ENCODE measurements at places on chromosomes 13 and 19.

DNA sequence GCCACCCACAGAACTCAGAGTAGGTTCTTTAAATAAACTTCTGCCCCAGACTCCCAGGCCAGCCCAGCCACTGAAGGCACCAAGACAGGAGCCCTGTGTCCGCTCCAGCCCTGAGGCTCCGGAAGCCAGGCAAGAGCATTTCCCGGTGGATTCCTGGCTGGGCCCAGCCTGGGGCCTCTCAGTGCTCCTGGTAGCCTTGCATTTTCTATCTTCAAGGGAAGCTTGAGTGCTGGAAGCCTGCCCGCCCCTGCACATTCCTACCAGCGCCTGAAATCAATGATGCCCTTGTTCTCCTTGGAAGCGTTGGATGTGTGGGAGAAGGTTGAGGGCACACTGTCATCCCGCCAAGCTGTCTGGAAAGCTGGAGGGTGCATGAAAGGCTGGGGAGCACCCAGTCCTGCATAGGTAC, 70.3 kb downstream of the ALOX5AP start:
- no peaks in the 10 kb centered on the region for H3K36me3 ChIP-seq
- no peaks in the 10 kb centered on the region for H3K27me3 ChIP-seq
- no peak overlapping the region for H3K27ac ChIP-seq
- no peak overlapping the region for H3K4me3 ChIP-seq

GRCh38 chr13:46146898-46147297, 35.1 kb downstream of the LCP1 start:
- no peaks in the 10 kb centered on the region for H3K4me1 ChIP-seq
- H3K27me3 ChIP-seq = no peaks in the 10 kb centered on the region
- no peaks in the 10 kb centered on the region for H3K36me3 ChIP-seq
- peak; percentile 62 for DNase-seq

GRCh38 chr13:99464441-99464949, 36.8 kb upstream of the TM9SF2 start:
- H3K4me1 ChIP-seq = peaks cover 2% of the 10 kb centered on the region
- no peak overlapping the region for H3K4me3 ChIP-seq
- no peak for DNase-seq
- H3K36me3 ChIP-seq = no peaks in the 10 kb centered on the region

DNA sequence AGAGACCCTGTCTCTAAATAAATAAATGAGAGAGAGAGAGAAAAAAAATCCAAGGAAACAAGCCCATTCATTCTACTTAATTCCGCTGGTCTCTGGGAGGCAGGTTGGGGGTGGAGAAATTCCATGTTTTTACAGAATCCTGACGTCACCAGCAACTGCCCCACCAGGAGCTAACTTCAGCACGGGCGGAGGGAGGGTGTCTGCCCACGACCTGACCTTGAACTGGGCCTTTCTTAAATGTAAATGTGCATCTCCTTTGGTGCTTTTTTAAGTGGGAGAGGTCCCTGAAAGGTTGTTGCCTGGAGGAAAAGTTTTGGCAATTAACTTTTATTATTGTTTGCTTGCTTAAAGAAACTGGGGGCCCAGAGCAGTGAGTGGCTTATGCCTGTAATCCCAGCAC, 15.5 kb downstream of the KLF2 start:
- H3K4me1 ChIP-seq = no peaks in the 10 kb centered on the region
- H3K27ac ChIP-seq = no peak overlapping the region
- DNase-seq = no peak
- no peaks in the 10 kb centered on the region for H3K36me3 ChIP-seq
- no peak overlapping the region for H3K4me3 ChIP-seq

GRCh38 chr13:94444826-94445225, 34.7 kb downstream of the DCT start:
- H3K27me3 ChIP-seq = no peaks in the 10 kb centered on the region
- no peaks in the 10 kb centered on the region for H3K4me1 ChIP-seq
- no peak for DNase-seq
- H3K27ac ChIP-seq = no peak overlapping the region

DNA sequence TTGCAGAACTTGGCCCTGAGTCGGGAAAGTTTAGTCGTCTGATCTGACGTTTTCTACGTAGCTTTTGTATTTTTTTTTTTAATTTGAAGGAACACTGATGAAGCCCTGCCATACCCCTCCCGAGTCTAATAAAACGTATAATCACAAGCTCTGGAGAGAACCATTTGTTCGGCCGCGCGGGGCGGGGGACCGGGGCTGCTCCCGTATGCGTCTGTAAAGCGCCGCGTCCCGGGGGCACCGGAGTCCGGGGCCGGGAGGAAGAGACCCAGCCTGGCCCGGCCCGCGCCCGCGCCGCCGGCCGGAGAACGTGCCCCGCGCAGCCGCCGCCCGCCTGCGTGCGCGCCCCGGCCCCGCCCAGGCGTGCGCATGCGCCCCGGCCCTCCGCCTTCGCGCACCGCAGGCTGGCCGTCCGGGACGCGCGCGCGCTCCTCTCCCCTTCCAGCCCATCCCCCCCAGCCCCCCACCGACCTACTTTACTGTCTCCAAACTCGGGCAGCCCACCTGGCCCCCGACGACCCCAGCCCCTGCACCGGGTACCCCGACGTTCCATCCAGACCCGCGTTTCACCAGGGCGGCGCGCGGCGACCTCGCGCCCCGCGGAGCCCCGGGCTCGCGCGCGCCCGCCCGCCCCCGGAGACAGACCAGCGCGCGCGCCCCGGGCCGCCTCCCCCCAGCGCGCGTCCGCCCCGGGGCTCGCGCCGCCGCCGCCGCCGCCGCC, 785 bp upstream of the USF2 start:
- no peaks in the 10 kb centered on the region for H3K27me3 ChIP-seq
- H3K4me3 ChIP-seq = peak overlapping the region; percentile 55
- H3K36me3 ChIP-seq = peaks cover 18% of the 10 kb centered on the region
- DNase-seq = peak; percentile 68

DNA sequence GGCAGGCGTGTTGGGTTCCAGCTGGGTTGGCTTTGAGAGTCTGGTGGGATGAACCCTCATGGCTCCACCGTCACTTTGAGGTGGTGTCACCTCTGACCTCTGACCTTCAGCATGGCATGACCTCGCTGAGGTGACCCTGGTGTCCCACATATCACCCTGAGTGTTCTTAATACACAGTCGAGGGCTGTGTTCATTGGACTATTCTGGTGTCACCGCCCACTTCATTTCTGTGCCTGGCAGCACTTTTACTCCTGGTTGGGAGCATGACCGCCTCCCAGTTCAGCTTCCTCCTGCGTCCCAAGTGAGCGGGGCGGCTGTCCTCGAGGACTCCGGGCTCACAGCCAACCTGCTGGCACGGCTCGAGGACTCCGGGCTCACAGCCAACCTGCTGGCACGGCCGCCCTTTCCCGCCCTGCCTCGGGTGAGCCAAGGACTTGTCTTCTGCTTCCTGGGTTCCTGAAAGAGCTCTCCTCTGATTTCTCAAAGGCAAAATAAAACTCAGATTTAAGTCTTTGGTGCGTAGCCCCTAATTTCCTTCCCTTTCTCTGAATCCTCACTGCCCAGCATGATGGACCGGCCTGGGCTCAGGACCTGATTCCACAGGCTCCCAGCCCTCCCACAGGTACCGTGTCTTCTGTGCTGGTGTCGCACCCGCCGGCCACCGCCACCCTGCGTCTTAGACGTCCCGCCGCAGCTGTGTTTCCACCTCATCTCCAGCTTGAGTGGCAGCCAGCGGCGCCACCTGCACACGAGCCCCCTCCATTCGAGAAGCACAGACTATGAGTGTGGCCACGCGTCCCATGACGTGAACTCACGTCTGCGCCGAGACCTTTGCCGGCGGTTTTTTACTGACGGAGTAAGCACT, 10.4 kb downstream of the ATP4B start:
- H3K27ac ChIP-seq = no peak overlapping the region
- H3K4me3 ChIP-seq = no peak overlapping the region
- no peak for DNase-seq
- H3K27me3 ChIP-seq = no peaks in the 10 kb centered on the region
- no peaks in the 10 kb centered on the region for H3K36me3 ChIP-seq

- no peaks in the 10 kb centered on the region for H3K27me3 ChIP-seq
- H3K36me3 ChIP-seq = no peaks in the 10 kb centered on the region
- DNase-seq = no peak
- no peak overlapping the region for H3K4me3 ChIP-seq
These were observed 207.8 kb downstream of the RFC3 start for GRCh38 chr13:34025746-34026145.

GRCh38 chr13:100098445-100099116, 9.7 kb downstream of the PCCA start:
- H3K27ac ChIP-seq = no peak overlapping the region
- peak; percentile 21 for DNase-seq
- no peaks in the 10 kb centered on the region for H3K27me3 ChIP-seq
- no peaks in the 10 kb centered on the region for H3K4me1 ChIP-seq
- H3K4me3 ChIP-seq = no peak overlapping the region

DNA sequence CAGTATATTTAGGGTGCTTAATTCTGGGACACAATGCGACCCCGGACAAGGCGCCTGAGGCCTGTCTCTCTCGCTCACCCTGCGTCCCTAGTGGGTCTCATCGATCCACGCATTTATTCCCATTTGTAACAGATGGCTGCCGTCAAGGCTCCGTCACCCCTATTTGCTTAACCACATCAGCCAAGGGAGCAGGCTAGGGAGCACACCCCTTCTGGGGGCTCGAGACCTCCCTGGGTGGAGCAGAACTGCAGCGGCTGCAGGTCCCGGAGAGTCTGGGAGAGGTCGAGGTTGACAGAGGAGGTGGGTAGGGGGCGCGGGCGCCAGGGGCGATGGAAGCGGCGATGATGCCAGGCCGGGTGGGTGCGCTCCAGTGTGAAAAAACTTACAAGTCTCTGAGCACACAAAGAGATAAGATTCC, 507 bp downstream of the ALG5 start:
- no peaks in the 10 kb centered on the region for H3K27me3 ChIP-seq
- DNase-seq = peak; percentile 33
- no peak overlapping the region for H3K27ac ChIP-seq
- no peaks in the 10 kb centered on the region for H3K4me1 ChIP-seq
- H3K4me3 ChIP-seq = peak overlapping the region; percentile 74
- no peaks in the 10 kb centered on the region for H3K36me3 ChIP-seq

DNA sequence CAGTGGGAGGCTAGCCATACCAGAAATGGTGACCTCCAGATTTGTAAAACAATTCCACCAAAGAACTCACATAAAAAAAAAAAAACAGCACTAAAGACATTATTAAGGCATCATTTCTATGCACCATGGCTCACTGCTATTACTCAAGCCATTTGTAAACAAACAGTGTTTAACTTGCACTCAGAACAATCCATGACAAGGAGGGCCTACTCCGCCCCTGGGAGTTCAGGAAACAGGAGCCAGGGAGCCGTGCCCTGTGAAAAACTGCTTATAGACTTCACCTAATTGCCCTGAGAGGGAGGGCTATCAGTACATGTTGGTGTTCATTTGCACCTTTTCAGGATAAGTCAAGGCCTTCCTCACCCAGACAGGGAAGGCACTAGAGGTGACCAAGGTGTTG, 103.2 kb downstream of the ZNF429 start:
- no peak overlapping the region for H3K27ac ChIP-seq
- peaks cover 2% of the 10 kb centered on the region for H3K4me1 ChIP-seq
- DNase-seq = no peak
- no peaks in the 10 kb centered on the region for H3K36me3 ChIP-seq

GRCh38 chr13:114005206-114005724, 31.4 kb upstream of the C13orf46 start:
- no peaks in the 10 kb centered on the region for H3K4me1 ChIP-seq
- no peaks in the 10 kb centered on the region for H3K36me3 ChIP-seq
- no peaks in the 10 kb centered on the region for H3K27me3 ChIP-seq
- DNase-seq = no peak
- H3K4me3 ChIP-seq = no peak overlapping the region

DNA sequence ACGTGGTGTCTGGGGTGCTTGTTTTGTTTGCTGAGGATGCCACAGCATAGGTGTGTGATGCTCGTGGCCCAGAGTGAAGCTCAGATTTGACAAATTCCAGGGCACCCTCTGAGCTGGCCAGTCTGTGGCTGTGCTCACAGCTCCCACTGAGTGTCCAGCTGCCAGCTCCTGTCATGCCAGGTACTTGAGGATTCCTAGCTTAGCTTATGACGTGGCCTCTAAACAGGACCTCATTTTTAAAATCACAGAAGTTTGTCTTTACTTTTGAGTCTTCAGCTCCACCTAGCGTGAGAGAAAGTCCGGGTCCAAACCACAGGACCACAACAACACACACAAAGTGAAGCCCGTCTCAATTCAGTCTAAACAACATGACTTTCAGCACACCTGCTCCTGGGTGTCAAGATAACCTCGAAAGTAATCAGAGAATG, 117.3 kb downstream of the RAB20 start:
- no peaks in the 10 kb centered on the region for H3K27me3 ChIP-seq
- no peak overlapping the region for H3K27ac ChIP-seq
- DNase-seq = no peak
- H3K4me3 ChIP-seq = no peak overlapping the region

- DNase-seq = no peak
- no peak overlapping the region for H3K27ac ChIP-seq
- no peak overlapping the region for H3K4me3 ChIP-seq
- no peaks in the 10 kb centered on the region for H3K36me3 ChIP-seq
- no peaks in the 10 kb centered on the region for H3K4me1 ChIP-seq
These were observed 12.3 kb upstream of the ZNF283 start for GRCh38 chr19:43814663-43815352.

GRCh38 chr19:38682872-38683392, 35.5 kb downstream of the ACTN4 start:
- peak overlapping the region; percentile 93 for H3K27ac ChIP-seq
- no peaks in the 10 kb centered on the region for H3K27me3 ChIP-seq
- no peaks in the 10 kb centered on the region for H3K36me3 ChIP-seq
- peaks cover 33% of the 10 kb centered on the region for H3K4me1 ChIP-seq
- no peak overlapping the region for H3K4me3 ChIP-seq
- no peak for DNase-seq

GRCh38 chr19:17739121-17739875, 12.0 kb upstream of the FCHO1 start:
- H3K4me3 ChIP-seq = no peak overlapping the region
- peaks cover 1% of the 10 kb centered on the region for H3K36me3 ChIP-seq
- no peaks in the 10 kb centered on the region for H3K27me3 ChIP-seq
- H3K4me1 ChIP-seq = no peaks in the 10 kb centered on the region

DNA sequence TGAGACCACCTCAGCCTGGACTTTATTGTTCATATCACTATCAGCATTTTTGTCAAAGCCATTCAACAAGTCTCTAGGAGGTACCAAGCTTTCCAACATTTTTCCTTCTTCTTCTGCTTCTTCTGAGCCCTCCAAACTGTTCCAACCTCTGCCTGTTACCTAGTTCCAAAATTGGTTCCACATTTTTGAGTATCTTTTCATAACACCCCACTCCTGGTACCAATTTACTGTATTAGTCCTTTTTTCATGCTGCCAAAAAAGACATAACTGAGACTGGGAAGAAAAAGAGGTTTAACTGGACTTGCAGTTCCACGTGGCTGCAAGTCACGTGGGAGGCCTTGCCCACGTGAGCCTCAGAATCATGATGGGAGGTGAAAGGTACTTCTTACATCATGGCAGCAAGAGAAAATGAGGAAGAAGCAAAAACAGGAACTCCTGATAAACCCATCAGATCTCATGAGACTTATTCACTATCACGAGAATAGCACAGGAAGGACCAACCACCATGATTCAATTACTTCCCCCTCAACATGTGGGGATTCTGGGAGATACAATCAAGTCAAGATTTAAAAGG, 215.1 kb downstream of the PCDH17 start:
- H3K4me3 ChIP-seq = no peak overlapping the region
- no peaks in the 10 kb centered on the region for H3K27me3 ChIP-seq
- DNase-seq = no peak
- no peaks in the 10 kb centered on the region for H3K4me1 ChIP-seq
- no peak overlapping the region for H3K27ac ChIP-seq

GRCh38 chr13:45696610-45697226, 5.4 kb upstream of the CBY2 start:
- H3K27me3 ChIP-seq = no peaks in the 10 kb centered on the region
- H3K4me3 ChIP-seq = no peak overlapping the region
- no peaks in the 10 kb centered on the region for H3K4me1 ChIP-seq
- H3K36me3 ChIP-seq = no peaks in the 10 kb centered on the region
- DNase-seq = no peak
